ENCODE measurements at places on chromosomes 11 and 22.

- no peak for DNase-seq
Measured at GRCh38 chr11:60124802-60125432, 36.5 kb downstream of the MS4A2 start.

GRCh38 chr11:124938206-124938765, 2.4 kb upstream of the HEPACAM start:
- no peak for DNase-seq

DNA sequence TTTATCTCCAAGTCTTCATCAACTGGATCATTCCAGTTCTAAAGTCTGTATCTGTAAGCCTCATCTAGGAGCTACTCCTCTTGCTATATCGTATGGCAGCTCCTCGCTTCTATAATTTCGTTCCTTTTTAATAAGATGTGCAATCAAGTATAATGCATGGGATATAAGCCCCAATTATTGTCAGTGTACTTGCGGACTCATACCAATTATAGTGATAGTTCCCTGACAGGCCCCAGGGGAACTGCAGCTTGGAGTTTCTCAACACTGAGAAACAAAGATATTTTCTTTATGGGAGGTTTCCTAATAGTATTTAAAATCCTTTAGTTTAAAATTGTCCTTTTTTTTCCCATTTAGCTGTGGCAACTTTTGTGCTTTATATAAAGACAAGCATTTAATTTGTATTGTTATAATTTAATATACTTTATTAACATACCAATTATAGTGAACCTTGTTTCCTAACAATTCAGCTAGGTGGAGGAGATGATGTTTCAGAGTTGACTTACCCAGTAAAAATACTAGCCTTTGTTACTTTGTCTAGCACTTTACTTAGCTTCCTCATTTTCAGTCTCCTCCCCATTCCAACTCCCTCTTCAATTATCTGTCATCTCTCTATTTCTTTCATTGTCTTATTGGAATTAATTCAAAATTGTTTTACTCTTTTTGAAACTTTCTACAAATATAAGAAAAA, 25.3 kb upstream of the DDX17 start:
- no peak for DNase-seq

DNA sequence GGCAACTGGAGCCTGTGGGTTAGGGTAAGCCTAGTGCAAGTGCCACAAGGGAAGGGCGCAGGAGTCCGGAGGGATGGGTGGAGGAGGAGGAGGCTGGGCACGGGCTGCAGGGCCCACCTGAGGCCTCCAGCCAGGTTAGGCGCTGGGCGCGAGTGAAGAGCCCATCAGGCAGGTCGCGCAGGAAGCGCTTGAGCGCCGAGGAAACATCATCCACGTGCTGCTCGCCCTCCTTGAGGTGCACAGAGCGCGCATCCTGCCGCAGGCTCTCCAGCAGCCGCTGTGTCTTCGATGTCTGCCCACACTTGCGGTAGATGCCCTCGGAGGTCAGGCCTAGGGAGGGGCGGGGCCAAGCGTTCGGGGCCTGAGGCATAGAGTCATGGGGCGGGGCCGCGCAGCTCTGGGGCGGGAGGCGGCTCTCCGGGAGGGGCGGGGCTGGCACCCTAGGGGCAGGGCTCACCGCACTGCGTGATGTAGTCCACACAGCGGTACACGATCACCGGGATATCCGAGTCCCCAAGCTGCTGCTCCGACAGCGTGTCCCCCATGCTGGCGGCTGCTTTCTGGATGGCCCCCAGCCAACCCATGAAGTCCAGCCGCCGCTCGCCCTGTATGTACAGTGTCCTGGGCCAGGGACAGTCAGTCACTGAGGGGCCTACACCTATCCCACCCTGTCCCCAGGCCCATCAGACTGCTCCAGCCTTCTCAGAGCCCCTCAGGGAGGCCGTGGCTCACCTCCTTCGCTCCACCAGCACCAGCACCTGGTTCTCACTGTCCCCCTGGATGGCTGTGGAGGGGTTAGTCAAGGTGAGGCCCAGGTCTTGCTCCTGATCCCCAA, 22.9 kb upstream of the PDE2A start:
- no peak for DNase-seq

GRCh38 chr11:117993988-117994745, 8.0 kb downstream of the IL10RA start:
- no peak for DNase-seq

DNA sequence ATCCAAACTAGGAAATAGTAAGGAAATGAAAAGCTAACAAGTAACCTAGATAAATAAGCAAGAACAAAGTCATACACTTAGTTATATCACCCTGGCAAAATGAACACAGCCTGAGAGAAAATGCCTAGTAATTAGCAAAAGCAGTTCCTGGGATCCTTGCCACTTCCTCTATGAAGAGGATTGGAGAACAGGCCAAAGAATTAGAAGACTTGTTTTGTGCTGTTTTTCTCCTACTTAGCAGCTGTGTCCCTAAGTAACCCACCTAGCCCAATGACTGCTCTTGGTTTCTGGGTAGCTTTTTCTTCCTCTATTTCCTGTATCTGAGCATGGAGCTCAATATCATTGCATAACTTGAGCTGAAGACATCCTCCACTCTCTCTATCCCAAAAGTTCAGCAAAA, 713.9 kb downstream of the ETS1 start:
- no peak for DNase-seq

DNA sequence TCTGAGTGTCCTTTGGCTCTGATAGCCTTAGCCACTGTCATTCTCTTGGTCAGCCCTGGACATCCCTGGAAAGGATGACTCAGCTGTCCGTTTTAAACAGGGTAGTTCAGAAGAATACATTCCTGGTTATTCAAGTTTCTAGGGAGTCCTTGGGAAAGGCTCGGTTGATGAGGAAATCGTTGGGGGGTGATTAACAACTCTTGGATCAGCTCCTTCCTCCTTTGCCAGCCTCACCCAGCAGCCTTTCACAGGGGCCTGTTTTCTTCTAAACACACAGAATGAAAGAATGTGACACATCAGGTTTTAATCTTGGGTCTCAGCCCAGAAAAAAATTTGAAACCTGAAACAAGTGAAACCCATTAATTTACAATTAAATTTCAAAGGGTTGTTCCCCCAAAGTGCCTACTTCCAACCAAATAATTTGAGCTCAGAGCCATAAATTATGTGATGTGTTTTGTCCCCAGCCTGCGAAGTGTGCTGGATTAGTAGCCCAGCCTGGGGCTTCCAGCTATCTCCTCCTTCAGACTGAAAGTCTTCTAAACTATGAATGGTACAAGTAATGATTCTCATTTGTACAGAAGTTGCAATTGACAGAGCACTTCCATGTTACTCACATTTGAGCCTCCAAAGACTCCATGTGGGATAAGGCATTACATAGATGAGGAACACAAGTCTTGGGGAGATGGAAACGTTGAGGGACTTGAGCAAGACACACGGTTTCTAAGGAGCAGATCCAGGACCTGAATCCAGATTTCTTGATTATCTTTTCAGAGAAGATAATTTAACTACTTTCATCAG, 19.3 kb upstream of the MRGPRX2 start:
- peak; percentile 56 for DNase-seq

GRCh38 chr22:40605761-40606160, 30.8 kb downstream of the MRTFA start:
- DNase-seq: no peak

DNA sequence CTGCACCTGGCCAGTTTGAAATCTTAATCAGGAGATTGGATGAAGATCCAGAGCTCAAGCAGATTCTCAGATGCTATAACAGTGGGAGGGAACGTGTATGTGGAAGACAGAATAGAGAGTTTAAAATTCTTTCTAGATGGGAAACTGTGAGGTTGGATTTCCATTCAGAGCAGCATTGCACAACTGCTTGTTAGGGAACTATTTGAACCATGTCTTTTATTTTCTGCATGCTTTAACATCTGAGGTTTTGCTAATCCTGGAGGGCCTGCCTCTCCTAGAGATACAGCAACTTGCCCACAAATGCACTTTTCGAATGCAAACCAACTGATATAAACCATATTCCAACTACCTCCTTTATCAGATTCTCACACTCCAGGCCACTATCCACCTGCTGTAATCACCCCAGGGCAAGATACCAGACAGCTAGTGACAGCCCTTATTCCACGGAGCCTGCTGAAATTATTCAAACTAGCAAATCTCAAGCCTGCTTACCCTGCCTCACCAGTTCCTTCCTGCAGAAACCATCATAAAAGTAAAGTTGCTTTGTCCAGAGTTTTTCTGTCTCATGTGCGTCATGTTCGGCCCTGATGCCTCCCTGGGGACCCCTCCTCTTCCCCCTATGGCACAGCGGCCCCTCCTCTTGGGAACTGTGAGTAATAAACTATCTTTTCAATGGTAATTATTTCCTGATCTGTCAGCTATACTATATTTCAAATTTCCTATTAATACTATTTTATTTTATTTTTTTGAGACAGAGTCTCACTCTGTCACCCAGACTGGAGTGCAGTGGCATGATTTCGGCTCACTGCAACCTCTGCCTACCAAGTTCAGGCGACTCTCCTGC, 18.4 kb upstream of the SEC14L4 start:
- no peak for DNase-seq

DNA sequence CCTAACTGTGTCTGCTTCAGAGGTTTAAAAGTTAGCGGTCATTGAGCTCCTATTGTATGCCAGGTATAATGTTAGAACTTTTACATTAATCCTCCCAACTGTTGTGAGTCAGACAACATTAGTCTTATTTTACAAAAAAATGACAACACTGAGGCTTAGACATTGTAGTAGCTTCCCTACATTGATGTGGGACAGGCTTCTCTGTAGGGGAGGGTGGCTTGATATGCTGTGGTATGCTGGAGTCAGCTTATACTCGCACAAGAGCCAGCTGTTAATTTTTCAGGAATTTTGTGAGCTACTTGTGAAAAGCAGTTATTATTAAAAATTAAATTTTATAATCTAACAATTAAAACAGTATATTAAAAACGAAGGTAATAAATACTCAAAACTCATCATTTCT, 64.8 kb upstream of the NAV2 start:
- no peak for DNase-seq

DNA sequence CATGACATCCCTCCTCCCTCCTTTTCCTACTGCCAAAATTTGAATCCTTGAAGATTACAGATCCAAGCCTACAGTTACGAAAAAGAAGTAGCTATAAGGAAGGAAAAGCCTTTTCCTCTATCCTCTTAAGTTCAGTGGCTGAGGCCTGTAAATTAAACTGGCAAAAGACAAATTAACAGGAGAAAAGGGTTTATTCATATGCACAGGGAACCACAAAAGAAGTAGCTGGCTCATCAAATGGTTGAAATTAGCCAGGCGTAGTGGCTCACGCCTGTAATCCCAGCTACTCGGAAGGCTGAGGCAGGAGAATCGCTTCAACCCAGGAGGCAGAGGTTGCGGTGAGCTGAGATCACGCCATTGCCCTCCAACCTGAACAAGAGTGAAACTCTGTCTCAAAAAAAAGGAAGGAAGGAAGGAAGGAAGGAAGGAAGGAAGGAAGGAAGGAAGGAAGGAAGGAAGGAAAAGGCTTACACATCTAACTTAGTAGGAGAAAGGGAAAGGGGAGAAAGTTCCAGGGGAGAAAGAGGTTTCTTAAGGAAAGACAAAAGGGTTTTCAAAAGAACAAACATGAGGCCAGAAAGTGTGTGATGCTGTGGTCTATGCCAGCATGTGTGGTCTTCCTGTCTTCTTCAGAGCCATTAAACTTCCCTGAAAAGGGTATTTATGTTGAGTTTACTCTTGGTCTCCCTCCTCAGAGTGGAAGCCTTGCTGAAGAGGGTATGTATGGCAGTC, 5.1 kb upstream of the SMPD1 start:
- no peak for DNase-seq

DNA sequence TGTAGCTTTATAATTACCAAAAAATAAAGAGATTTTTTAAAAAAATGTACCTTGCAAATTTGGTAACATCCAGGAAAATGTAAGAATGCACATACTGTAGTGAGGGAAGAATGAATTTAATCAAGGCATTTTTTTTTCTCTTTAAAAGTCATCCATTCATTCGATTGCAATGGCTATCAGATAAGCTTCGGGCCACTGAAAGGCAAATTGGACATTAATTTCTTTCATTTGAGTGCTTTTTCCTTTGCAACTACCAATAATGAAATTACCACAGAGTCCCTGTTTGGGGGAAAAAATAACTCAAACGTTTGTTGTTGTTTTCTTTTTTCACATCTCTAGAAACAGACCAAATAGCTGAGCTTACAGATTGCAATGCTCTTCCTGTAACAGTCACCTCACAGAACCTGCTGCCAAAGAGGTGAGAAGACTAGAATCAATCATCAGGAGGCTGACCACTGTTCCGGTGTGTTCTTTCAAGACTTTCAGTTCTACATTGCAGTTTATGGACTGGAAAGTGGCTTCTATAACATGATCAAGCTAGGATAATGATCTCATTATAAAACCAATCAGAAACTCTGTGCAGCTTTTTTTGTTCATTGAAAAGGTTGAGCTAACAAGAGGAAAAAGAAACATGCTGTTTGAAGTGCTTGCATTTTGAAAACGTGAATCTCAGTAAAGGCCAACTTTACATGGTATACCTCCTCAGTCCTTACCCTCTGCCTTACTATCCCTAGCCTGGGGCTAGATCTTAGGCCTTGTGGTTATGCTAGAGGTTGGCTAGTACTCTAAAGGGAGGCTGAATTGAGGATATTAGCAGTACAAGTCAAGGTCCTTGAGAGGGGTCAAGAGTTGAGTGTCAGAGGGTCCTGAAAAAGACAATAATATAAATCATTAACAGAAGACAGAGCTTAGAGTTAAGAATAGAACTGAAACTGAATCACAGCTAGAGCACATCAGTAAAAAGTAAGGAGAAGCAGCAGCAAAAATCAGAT, 1276.1 kb downstream of the LRRC4C start:
- no peak for DNase-seq

DNA sequence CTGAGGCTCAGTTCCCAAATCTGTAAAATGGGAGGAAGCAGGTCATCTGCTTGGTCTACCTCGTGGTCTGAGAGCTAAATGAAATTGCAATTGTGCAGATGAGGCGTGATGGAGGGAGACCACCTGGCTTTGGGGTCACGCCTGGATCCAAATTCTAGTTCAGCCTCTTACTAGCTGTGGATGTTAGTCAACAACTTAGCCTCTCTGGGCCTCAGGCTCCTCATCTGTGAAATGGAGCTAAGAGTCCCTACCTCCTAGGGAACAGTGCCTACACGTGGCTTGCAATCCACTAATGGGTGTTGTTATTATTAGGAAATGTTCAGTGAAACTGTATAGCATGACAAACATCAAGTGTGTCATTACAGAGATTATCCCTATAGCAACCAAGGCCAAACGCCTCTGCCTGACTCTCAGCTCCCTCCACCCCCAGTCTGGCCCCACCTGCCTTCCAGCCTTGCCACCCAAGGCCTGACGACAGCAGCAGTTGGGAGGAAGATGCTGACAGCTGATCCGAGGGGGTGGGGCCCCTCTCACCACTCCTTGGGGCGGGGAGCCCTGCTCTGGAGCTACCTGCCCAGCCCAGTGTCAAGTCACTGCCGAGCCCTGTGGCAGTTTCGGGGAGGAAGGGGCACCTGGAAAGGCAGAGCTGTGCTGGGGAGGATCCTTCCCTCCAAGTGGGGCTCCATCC, 1.7 kb upstream of the RHOD start:
- no peak for DNase-seq
